ENCODE measurements at places on chromosomes 16 and 17.

GRCh38 chr17:77592106-77592865 is 366.2 kb upstream of the TNRC6C start:
- DNase-seq, result no peak

DNA sequence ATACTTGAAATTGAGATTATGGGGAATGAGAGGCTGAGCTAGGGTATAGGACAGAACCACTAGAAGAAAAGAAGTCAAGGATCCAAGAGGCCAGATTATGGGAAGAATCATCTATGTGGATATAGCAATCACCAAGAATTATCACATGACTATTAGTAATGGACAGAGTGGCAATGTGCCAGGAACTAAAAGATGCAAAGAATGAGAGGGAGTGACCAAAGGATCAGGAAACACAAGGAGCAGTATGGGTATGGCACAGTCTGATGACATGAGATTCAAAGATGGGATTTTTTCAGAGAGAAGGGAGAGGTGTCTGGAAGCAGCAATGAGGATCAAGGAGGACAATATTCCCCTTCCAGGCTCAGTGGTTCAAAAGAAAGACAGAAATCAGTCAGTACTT is 212.2 kb downstream of the AATF start:
- no peak for DNase-seq

DNA sequence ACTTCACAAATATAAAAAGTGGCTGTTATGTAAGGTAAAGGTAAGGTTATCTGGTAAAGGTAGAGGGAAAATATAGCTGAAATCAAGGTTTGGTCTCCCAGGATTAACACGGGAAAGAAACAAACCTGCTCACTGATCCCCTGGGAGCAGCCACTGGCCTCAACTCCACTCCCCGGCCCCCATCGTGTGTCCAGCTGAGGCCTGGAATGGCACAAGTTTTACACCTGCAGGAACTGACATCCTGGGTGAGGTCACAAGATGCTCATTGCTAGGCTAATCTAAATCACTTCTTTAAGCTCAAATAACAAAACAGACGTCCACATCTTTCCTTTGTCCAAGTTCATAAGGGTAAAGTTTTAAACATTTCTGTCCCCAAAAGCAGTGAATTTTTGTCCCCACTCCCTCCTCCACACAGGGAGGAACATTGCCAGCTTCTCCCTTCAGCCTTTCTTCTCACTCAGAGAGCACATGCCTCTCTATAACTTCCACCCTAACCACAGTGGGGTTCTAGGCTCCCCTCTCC is 46.3 kb downstream of the ERN1 start:
- DNase-seq, result no peak

GRCh38 chr17:78993241-78993956 is 13.7 kb upstream of the LGALS3BP start:
- peak; percentile 42 for DNase-seq

GRCh38 chr17:71247441-71248015 is 873.3 kb upstream of the SOX9 start:
- DNase-seq, result no peak

DNA sequence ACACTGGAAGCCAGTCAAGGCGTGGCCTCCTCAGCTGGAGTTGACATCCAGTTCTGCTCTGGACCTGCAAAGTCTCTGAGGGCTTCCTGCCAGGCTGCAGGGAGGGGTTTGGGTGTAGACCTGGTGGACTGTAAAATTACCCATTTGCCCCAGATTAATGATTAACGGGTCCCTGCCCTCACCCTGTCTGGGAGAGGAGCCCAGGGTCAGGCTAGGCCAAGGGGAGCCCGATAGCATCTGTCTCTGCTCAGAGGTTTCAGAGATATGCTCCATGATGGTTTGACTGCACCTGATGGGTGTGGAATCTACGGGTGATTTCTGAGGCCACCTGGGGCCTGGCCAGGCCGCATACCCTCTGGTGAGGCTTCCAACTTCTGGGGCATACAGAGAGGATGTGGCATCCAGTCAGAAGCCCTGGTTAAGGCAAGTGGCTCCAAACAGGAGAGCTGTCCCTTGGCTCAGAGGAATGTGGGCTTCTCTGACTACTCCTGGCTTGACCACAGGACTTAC is 11.2 kb downstream of the PPY start:
- DNase-seq, result no peak

GRCh38 chr17:43905400-43905984 is 1.8 kb downstream of the MPP2 start:
- DNase-seq, result no peak

DNA sequence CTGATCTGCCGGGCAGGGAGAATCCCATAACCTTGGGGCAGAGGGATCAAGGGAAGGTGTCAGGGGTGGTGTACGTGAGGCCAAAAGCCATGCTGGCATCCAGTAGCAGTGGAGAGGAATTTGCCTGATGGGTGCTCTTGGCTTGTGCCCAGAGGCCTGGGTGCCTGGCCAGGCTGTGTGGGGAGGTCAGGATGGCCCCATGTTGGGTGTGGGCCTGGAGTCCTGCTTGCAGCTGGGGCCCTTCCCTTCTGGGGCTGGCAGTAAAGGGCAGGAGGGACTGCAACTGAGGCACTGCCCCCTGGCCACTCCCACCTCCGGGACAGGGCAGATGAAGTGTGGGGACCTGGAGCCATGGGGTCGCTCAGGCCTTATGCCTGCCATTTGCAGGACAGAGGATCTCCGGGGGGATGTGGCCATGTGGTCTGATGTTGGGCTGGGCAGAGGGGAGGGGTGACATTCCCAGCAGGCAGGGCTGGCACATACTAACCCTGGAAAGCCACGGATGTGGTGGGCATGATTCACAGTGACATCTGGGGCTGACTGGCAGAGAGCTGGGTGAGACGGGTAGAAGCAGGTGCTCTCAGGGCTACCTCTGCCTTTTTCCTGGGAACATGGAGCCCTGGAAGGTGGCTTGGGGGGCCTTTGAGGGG is 3.5 kb downstream of the FMNL1 start:
- DNase-seq, result peak; percentile 58
